ENCODE measurements at places on chromosomes 5 and 9.
A peak's percentile ranks its signal among the peaks of the same experiment; 100 is the strongest.

GRCh38 chr5:93954421-93955069 is 213.1 kb upstream of the POU5F2 start:
- DNase-seq: no peak

GRCh38 chr9:131622523-131622922 is 77.2 kb downstream of the PRRT1B start:
- DNase-seq: no peak

- DNase-seq: peak; percentile 32
These were observed 188.8 kb upstream of the GLRA1 start for GRCh38 chr5:152113401-152113800.

GRCh38 chr9:1051584-1052275 is 1.6 kb downstream of the DMRT2 start:
- no peak for DNase-seq

DNA sequence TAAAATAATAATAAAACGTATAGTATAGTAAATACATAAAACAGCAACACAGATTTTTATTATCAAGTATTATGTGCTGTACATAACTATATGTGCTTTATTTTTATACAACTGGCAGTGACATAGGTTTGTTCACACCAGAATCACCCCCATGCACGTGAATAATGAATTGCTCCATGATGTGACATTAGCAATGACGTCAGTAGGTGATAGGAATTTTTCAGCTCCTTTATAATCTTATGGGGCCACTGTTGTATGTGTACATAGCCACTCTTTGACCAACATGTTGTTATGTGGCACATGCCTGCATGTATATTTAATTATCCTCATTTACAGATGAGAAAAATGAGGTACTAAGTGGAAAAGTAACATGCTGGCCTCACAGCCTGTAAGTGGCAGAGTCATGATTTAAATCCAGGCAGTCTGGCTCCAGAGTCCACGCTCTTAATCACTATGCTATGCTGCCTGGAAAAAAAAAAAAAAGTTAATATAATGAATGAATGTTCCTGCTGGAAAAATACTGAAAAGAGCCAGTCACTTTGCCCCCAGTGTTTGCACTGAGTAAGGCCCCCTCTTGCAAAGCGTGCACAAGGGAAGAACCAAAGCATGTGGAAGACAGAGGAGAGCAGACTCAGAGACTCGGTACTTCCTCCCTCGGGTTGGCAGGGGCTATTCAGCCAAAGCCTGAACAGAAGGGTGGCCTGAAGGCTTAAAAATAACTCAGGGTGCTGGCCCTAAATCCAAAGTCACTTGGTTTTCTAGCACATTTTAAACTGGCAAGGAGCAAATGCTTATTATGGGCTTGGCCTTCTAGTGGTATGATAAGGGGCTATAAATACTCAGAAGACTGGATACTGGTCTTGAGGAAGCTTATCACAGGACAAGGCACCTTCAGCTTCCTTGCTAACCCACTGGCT is 206.8 kb downstream of the GLIS3 start:
- DNase-seq: no peak

GRCh38 chr9:30774326-30774725 is 1610.1 kb upstream of the ACO1 start:
- no peak for DNase-seq

DNA sequence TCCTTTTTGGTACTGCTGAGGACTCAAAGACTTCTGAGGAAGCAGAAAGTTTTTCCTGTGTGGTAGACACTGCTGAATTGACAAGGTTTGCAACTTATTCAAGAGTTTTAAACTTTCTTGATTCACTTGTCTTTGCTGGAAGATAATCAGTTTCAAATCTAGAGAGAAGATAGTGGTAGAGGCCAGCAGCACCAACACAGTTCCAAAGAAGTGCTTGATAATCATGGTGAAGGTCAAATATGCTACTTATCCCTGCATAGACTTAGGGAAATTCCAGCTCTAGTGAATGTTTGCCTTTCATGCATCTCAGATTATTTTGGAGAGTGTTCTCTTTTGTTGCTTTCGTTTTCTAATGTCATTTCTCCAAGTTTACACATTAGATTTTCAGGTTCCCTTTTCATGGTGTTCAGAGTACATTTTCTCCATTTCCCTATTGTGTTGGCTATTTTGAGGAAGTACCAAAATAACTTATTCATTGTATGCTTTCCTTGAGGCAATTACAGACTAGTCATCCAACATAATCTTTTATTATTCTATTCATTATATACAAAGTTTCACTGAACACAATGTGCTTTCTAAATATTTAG is 550 bp downstream of the IFNE start:
- no peak for DNase-seq

- DNase-seq: no peak
These were observed 3.2 kb downstream of the MAP1B start for GRCh38 chr5:72110394-72111013.
